Stimulated activated CD8-positive, alpha-beta memory T cell treated with anti-CD3 and anti-CD28 coated beads, Interleukin-7, amount 100 ng/mL, for 1 hour (primary cell): ENCODE measurements at places on chromosomes 4 and X.

- DNase-seq: no peak
Measured at GRCh38 chrX:139204898-139205667, 325.5 kb upstream of the F9 start.

- DNase-seq: no peak
Measured at GRCh38 chrX:132778917-132779316, 179.5 kb downstream of the HS6ST2 start.

DNA sequence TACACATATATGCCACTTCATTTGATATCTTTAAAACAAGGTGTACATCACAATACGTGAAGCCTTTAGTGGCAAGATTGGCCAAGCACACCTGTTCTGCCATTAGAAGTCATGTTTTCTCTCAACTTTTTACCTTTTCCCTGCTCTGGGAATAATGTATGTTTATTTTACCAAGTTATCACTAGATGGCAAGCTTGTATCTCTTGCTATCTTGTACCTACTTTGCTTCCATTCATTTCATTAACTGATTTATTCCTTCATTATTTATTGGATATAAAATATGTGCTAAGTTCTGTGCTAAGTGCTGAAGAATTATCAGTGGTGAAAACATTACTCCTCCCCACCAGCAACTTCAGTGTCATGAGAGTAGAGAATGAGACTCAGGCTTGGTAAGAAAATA is 245.5 kb downstream of the ANK2 start:
- no peak for DNase-seq

GRCh38 chrX:133699023-133699728 is 283.9 kb upstream of the GPC4 start:
- DNase-seq: no peak

- DNase-seq: no peak
Measured at GRCh38 chrX:102835504-102836146, 101.4 kb upstream of the RAB40AL start.

DNA sequence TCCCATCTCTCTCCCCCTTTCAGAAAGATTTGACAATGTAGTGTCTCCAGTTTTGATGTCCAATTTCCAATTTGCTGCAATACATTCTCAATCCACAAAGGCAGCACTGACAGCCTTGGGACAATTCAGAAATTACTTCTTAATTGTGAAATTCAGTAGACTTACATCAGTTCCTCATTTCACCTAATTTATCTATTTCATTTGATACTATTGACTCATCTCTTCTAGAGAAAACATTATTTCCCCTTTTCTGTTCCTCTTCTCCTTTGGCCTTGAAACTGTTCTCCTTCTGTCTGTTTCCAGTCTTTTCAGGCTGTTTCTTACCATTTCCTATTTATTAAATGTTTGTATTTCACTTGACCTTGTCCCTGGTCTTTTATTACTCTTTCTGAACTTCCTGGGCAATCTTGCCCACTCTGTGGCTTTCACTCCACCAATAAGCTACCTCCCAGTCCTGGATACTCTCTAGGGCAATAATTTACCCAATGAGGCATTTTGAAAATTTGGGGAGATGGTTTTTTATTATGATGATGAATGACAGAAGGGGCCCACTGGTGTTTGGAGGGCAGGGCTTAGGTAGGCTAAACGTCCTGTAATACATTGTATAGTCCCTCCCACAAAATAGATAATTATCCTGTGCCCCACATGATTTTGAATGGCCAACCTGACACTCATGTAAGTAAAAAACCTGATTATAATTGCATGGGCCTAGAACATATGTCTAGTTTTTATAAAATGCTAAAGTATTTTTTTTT is 498.0 kb upstream of the BOD1L1 start:
- no peak for DNase-seq

DNA sequence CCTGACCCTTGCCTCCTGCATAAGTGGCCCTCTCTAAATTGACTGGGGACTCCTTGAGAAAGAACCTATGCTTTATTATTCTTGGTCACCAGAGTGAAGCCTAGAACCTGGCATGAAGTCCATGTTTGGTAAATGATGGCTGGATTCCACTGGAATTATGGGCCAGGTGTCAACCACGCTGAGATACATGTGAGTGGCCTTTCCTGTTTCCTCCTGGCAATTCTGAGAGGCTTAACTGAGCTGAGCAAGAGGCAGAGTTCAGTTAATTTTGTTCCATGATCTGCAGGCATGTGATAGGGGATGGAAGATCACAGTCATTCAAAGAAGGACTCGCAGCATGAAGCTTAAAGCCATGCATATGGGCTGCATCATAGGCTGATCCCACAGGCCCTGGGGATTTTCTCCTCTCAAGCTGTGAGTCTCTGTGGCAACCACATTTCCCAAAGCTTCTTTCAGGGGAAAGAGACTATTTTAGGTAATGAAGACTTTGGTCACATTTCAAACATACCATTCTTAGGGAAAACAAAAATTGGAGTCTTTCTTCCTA is 69.4 kb upstream of the CLNK start:
- no peak for DNase-seq

DNA sequence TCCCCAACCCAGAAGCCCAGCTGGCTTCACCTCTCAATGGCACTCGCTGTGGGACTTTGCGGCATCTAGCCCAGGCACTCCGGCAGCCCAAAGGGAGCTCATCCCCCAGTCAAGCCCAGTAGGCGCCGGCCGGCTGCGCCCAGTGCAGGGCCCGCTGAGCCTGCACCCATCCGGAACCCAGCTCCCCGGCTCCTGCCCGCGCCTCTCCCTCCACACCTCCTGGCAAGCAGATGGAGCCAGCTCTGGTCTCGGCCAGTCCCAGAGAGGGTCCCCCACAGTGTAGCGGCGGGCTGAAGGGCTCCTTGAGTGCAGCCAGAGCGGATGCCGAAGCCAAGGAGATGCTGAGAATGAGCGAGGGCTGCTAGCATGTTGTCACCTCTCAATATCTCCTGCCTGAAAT is 116.8 kb upstream of the UGT8 start:
- no peak for DNase-seq

DNA sequence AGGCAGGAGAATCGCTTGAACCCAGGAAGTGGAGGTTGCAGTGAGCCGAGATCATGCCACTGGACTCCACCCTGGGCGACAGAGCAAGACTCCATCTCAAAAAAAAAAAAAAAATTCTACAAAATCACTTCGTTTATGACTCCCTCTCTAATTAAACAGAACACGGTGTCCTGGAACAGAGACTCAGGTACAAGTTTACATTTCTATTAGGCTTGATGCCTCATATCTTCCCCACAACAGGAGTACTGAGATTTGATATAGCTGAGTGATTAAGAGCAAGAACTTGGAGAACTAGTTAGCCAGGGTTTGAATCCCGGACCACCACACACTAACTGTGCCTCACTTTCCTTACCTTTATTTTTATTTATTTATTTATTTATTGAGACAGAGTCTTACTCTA is 42.2 kb upstream of the KLF3 start:
- no peak for DNase-seq

DNA sequence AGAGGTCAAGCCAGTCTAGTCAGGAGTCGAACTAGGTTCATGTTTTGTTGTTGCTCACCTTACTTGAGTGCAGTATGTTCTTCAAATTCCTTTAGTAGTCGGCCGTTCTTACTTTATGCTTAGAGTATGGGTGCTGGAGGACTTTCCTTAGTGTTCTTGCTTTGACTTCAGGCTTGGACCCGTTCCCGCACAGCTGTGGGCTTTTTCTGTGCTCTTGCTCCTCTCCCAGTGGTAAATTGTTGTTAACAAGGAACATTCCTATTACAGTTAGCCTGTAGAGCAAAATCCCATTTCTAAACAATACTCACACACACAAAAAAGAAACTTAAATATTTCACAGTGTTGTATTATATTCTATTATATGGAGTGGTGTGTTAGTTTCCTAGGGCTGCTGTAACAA is 113.5 kb downstream of the RAP1GDS1 start:
- DNase-seq: no peak

GRCh38 chr4:46484881-46485280 is 95.0 kb upstream of the GABRA2 start:
- no peak for DNase-seq

GRCh38 chr4:73860917-73861316 is 7.8 kb downstream of the PF4V1 start:
- DNase-seq: no peak

DNA sequence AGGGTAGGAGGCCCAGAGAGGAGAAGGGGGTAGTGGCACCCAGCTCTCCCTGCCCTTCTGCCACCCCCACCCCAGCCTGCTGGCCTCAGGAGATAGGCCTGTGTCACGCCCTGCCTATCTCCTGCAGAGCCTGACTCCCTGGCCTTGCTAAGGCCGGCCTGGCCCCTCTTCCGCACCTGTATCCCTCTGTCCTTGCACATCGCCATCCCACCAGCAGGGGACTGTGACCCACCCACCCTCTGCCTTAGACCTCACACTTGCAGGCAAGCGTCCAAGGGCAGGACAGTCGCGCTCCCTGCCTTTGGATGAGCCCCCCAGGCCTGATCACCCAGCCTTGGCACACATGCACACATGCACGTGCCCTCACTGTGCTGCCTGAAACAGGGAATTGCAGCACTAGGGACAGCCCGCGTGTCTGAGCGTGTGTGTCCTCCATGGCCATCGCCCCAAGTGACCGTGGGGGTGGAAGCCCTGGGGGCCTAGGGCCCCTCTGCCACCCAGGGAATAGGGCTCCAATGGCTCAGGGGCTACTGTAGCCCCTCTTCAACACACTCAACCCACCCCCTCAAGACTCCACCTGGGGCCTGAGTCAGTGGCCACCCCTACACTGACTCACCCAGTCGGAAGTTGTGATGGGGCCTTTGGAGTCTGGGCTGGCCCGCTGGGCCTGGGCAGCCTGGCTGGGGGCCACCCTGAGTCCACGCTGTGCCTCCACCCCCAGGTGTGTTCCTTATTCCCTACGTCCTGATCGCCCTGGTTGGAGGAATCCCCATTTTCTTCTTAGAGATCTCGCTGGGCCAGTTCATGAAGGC is 2.1 kb downstream of the SLC6A8 start:
- DNase-seq: no peak

DNA sequence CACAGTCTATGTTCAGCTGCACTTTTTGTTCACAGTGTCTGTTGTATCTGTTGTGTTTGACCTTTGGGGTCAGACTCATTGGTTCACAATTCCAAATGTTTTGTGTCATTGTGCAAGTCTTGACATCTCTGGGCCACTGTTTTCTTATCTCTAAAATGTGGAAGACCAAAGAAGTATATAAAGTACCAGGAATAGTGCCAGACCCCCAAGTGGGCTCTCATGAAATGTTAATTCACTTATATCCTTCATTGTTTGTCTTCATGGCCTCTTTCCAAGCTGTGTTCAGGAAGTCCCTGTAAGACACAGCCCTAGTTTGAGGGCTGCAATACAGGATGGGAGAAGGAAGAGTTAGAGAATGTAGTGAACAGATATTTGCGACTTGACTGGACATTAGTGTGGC is 468.3 kb upstream of the BOD1L1 start:
- no peak for DNase-seq
